ENCODE measurements at places on chromosomes 1 and 21. TPM values are rescaled to one million over a fixed set of nuclear protein-coding genes. Genes with fewer than 3 reads are reported as not detected.

The POGK gene
- total RNA-seq: 38.3 TPM

The TRIM17 gene
- total RNA-seq: 0.69 TPM

The LCE2C gene
- not detected for total RNA-seq

The DNMT3L gene
- total RNA-seq: not detected

The GPR153 gene
- total RNA-seq: 11.3 TPM

The SUCO gene
- total RNA-seq: 37.5 TPM

The AMY1B gene
- not detected for total RNA-seq

The APOBEC4 gene
- total RNA-seq: not detected

The LCE6A gene
- not detected for total RNA-seq

The AADACL4 gene
- total RNA-seq: not detected

The CFHR2 gene
- total RNA-seq: not detected

The FLG2 gene
- total RNA-seq: not detected

The SH2D2A gene
- total RNA-seq: not detected

The ILDR2 gene
- total RNA-seq: not detected

The PKP1 gene
- total RNA-seq: 2.0 TPM

The CHTOP gene
- total RNA-seq: 44.0 TPM

The GIPC2 gene
- under 0.01 TPM for total RNA-seq

The HNRNPU gene
- total RNA-seq: 232 TPM

The SLC44A5 gene
- total RNA-seq: not detected

The GREM2 gene
- total RNA-seq: not detected

The MAD2L2 gene
- 33.7 TPM for total RNA-seq

The ADAMTSL4 gene
- 1.5 TPM for total RNA-seq

The FCRL4 gene
- not detected for total RNA-seq

The TMEM240 gene
- total RNA-seq: 4.7 TPM

The LAMC2 gene
- total RNA-seq: 0.34 TPM

The TRPM2 gene
- not detected for total RNA-seq

The MIGA1 gene
- 14.7 TPM for total RNA-seq

The A3GALT2 gene
- not detected for total RNA-seq

The ST6GALNAC3 gene
- 58.5 TPM for total RNA-seq

The RAP1GAP gene
- 11.3 TPM for total RNA-seq

The CNR2 gene
- total RNA-seq: not detected

The C1orf35 gene
- 7.3 TPM for total RNA-seq

The PRAMEF4 gene
- not detected for total RNA-seq

The CELA2A gene
- not detected for total RNA-seq

The INSRR gene
- total RNA-seq: not detected

The C1orf198 gene
- 180 TPM for total RNA-seq

The FMO1 gene
- total RNA-seq: not detected

The GABPA gene
- total RNA-seq: 25.8 TPM

The TDRKH gene
- 2.2 TPM for total RNA-seq

The SPRR2G gene
- total RNA-seq: not detected

The NR1I3 gene
- not detected for total RNA-seq

The ANGPTL3 gene
- under 0.01 TPM for total RNA-seq

The HCRTR1 gene
- total RNA-seq: not detected

The NBPF4 gene
- total RNA-seq: not detected

The ZYG11A gene
- total RNA-seq: under 0.01 TPM

The S100A2 gene
- total RNA-seq: 0.34 TPM

The KTI12 gene
- 20.0 TPM for total RNA-seq

The CD34 gene
- 0.67 TPM for total RNA-seq

The GBP5 gene
- not detected for total RNA-seq

The FCGR1A gene
- total RNA-seq: not detected

The KCNA3 gene
- not detected for total RNA-seq

The WNT9A gene
- under 0.01 TPM for total RNA-seq

The BNIPL gene
- total RNA-seq: 0.15 TPM

The CLCA4 gene
- not detected for total RNA-seq

The TDRD5 gene
- total RNA-seq: not detected

The LUZP1 gene
- total RNA-seq: 33.5 TPM

The SLC25A34 gene
- total RNA-seq: 0.73 TPM

The GPR52 gene
- 3.2 TPM for total RNA-seq

All from melanocyte of skin (primary cell).